ENCODE measurements at places on chromosomes 4 and X.

DNA sequence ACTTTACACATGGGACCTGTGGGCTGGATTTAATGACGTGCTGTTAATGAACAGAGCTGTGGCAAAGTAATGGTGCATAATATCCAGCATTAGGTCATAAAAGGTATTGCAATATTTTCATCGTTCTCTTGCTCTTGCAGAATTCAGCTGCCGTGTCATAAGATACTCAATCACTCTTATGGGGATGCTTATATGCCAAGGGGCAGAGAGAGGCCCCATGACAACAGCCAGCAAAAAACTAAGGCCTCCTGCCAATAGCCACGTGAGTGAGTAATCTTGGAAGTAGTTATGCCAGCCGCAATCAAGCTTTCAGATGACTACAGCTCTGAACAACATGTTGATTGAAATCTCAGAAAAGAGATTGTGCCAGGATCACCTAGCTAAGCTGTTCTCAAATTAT is 616.9 kb downstream of the FSTL5 start:
- no peak for DNase-seq

DNA sequence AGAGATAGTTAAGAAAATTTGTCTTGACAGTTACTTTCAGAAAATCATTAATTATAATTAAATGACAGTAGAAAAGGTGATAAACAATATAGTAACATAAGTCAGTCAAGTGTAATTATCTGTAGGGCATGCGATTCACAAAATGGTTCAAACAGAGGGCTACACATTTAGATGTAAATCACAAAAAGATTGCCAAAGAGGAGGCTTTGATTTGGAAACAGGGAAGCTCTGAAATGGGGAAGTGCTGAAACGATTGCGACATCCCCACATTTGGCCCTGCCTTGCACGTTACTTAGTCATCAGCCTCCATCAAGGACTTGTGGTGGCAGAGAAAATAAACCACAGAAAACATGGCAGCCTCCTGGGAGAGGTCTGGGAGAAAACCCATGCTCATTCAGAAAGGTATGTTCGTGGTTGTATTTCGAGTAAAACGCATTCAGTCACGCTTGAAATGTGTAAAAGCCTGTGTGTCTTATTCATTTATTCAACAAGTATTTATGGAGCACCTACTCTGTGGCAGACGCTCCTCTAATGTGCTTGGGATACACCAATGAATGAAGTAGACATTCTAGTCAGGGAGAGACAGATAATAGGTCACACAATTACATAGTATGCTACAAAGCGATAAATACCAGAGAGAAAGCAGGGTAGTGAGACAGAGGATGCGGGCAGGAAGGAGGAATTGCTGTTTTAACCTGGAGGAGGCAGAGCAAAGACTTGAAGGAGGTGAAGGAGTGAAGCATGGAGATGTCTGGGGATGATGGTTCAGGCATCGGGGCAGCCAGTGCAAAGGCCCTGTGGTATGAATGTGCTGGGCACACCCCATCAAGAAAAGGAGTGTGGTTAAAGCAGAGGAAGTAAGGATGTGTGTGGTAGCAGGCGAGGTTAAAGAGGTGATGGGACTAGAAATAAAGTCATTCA is 7.8 kb downstream of the RBM47 start:
- DNase-seq = no peak

DNA sequence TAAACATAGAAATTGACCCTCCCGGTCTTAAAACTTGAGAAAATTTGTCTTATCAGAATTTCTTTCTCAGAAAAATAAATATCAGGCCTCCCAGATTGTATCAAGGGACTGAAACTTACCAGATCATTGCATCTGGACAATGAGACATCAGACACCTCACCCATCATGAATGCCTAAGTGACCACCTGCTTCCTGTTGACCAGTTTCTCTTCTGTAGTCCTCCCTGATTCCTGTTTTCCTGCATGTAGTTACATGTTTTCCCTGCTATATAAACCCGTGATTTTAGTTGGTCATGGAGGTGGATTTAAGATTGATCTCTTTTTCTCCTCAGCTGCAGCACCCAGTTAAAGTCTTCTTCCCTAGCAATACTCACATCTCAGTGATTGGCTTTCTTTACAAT is 548.1 kb downstream of the PPP4R3C start:
- DNase-seq = no peak

DNA sequence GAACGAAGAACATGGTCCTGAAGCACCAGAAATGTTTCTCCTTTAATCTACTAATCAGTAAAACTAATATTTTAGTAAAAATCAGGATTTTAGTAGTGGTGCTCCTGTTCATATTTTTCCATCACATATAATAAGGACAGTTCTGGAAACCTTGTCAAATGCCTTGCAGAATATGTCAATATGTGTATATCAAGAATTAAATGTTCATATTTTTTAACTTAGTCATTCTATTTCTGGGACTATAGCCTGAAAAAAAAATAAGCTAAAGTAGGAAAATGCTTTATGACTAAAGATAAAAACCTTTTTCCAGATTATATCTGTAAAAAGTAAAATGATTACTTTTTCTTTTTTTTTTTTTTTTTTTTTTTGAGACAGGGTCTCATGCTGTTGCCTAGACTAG is 65.1 kb downstream of the MAB21L2 start:
- no peak for DNase-seq

DNA sequence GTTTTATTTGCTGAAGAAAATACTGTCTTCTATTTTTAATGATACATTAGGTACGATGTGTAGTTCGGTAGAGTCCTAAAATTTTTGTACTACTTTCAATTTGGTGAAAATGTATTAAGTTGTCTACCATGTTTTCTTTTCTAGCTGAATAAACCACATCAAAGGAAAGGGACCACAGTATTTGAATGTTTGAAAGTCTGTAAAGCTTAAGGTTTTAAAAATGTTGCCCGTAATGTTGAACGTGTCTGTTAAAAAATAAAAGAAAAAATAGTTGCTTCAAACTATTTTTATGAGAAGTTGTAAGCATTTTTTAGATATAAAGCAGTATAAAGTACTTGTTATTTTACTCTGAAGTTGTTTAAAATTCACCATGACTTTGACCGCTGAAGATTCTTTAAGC is 3.2 kb downstream of the CDKN2AIP start:
- DNase-seq = no peak
